ENCODE measurements at places on chromosomes 16 and 17.

DNA sequence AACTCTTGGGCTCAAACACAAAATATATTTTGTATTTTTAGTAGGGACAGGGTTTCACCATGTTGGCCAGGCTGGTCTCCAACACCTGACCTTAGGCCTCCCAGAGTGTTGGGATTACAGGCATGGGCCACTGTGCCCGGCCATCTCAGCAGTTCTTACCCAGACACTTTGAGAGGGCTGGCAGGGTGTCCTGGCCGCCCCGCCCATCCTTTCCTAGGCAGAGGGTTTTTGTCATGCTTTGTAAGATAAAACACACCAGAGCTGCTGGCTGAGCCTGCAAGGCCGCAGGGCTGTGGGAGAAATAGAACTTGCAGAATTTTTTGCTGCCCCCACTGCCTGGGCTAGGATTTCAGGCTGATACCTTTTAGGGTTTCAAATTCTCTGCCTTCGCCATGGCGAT, 8.7 kb downstream of the PPL start:
- no peak for DNase-seq

- peak; percentile 45 for DNase-seq
Measured at GRCh38 chr16:85612801-85613603, at the start of gene GSE1. Gene GSE1, plus strand, starts transcription at chr16:85613322. Its CDS starts 70 bp downstream, at chr16:85613392.

GRCh38 chr17:60472449-60472848, 50.2 kb downstream of the CHCT1 start:
- no peak for DNase-seq

- DNase-seq = no peak
Measured at GRCh38 chr16:8720080-8720966, 45.9 kb downstream of the ABAT start.

- no peak for DNase-seq
Measured at GRCh38 chr16:21603928-21604327, 4.6 kb downstream of the METTL9 start.

- DNase-seq = no peak
Measured at GRCh38 chr16:80670170-80670865, 129.5 kb downstream of the DYNLRB2 start.

DNA sequence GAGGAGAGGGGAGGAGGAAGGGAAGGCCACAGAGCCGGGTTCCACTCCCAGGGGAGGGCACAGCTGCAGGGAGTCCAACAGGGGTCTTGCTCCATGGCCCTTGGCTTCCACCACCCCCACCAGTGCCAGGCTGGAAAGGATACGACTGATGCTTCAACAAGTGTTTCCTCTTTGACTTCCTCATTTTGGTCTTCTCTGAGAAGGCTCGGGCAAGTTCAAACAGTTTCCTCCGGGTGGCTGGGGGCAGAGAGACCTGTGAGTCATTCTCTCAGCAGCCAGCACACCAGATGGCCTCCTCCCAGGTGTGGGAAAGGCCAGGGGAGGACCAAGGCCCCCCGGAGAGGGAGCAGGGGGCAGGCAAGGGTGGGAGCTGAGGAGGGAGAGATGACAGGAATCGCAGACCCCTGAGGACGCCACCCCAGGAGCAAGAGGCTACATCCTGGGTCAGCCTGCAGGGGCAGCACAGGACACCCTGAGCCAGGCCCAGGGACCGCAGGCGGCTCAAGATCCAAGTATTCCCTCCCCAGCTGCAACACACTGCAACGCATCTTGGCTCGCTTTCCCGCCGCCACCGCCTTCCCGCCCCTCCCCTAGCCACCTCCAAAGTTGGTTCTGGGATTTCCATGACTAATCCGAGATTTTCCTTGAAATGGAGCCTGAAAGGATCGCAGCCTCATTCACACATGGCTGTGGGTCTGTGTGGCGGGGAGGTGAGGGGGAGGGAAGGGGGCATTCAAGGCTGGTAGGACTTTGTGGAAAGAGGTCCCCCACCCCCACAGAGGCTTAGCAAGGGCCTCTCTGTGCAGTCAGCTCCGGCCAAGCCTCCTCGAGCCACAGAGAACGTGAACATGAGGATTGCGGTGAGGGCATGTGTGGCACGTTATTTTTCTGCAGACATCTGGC, 18.4 kb upstream of the MRPS23 start:
- DNase-seq = no peak

DNA sequence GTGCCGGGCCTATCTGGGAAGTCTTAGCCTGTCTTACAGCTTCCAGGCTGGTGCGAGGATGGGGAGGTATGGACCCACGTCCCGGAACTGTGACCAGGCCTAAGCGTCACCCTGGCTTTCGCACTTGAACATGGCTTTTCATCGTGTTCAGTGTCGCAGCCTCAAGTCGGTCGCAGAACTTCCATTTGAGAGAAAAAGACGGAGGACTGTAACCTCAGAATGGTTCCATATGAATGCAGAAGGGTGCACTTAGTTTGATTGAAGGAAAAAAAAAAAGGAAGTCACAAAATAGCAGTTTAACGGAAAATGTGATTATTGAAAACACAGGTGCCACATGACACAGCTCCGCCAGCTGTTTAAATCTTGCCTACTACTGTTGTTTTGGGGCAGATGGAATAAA, 30.2 kb upstream of the JPT2 start:
- DNase-seq = no peak

GRCh38 chr17:76983075-76983775, 115.0 kb downstream of the MGAT5B start:
- no peak for DNase-seq

DNA sequence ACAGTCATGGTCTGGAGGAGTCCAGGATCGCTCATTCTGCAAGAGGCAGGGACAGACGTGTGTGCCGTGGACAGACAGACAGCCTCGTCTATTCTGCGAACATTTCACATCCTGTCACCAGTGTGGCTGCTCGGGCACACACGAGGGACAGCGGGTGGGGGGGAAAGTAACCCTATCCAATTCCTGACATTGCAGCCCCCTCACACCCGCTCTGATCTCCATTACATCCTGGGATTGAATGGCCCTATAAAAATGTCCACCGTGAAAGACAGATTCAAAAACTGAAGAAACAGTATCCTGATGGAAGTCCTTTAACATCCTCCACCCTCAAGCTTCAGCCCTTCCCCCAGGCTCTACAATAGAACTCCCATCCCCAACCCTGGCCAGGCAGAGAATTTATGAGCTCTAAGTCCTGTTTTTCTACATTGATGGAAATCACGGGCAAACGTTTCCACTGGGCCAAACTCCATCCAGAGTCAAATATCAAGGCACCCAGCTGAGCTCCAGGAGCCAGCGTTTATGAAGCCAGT, 39.4 kb downstream of the HS3ST3A1 start:
- no peak for DNase-seq

- no peak for DNase-seq
Measured at GRCh38 chr17:44610871-44611270, 45.4 kb upstream of the MEIOC start.

DNA sequence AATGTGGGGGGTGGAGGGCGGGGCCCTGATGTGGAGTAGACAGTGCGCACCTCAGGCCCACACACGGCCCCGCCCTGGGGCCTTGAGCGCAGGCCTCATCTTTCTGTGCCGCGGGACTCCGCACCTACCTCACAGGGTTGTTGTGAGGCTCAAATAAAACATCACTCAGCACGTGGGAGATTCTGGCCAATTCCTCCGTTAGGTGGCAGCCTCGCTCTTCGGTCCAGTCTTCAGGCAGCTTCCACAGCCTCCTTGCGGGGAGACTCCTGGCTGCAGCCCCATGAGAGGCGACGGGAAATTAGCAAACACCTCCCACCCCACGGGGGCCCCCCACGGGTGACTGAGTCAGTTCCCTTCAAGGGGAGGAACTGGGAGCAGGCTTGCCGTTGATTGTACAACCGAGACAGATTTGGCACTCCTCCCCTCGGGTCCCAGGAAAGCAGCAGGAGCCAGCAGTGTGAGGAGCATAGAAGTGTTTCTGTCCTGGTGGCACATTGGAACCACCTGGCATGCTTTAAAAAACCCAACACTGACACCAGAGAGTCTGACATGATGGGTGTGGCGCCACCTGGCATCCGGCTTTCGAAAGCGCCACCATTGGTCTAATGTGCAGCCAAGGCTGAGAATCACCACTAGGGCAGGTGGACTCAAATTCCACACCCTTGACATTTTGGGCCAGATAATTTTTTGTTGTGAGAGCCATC, 7.6 kb downstream of the MRM1 start:
- DNase-seq = no peak

DNA sequence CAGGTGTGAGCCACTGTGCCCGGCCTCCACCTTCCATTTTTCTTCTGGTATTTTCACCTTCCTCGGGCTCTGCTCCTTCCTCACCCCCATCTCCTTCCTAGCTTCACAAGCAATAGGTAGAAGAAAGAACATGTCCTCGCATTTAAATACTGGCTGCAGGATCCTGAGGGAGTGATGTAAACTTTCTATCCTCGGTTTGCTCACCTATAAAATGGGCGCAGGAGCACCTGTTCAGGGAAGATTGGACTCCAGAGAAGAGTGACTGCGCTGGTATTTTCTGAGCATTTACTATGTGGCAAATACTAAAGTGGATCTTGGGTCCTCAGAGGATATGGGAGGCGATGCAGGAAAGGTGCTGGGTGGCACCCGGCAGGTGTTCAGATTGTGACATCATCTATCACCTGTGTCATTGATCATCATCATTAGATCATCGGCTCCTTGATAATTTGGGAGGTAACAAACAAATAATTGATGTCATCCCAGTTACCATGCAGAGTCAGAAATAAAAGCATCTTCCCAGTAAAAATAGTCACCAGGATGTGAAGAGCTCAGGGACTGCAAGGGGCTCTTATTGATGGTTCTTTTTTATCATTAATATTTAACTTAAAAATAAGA, 72.8 kb downstream of the FOXL1 start:
- no peak for DNase-seq

DNA sequence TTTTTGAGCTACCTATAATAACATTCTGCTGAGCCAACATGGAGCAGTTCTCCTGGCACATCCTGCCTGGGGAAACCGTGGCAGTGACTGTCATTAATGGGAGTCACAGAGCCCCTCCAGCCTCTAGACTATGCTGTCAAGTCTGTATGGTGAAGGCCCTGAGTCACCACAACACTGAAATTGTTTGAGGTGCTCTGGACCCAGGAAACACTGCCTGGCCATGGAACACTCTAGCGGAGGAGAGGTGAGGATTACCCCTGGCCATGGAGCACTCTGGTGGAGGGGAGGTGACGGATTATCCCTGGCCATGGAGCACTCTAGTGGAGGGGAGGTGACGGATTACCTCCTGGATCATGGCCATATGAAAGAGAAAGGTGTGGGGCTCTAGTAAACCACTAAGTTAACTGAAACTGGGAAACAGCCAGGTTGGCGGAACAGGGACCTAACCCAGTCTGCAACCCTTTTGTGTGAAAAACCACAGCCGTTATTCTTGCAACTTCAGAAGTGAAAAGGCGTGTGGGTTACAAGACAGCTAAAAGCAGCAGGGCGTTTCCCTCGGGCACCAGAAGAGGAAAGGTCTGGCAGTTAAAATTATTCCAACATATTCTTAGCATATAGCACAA, 156.7 kb downstream of the KCNJ12 start:
- DNase-seq = no peak

GRCh38 chr17:14299280-14300141, 1.4 kb upstream of the HS3ST3B1 start:
- no peak for DNase-seq

DNA sequence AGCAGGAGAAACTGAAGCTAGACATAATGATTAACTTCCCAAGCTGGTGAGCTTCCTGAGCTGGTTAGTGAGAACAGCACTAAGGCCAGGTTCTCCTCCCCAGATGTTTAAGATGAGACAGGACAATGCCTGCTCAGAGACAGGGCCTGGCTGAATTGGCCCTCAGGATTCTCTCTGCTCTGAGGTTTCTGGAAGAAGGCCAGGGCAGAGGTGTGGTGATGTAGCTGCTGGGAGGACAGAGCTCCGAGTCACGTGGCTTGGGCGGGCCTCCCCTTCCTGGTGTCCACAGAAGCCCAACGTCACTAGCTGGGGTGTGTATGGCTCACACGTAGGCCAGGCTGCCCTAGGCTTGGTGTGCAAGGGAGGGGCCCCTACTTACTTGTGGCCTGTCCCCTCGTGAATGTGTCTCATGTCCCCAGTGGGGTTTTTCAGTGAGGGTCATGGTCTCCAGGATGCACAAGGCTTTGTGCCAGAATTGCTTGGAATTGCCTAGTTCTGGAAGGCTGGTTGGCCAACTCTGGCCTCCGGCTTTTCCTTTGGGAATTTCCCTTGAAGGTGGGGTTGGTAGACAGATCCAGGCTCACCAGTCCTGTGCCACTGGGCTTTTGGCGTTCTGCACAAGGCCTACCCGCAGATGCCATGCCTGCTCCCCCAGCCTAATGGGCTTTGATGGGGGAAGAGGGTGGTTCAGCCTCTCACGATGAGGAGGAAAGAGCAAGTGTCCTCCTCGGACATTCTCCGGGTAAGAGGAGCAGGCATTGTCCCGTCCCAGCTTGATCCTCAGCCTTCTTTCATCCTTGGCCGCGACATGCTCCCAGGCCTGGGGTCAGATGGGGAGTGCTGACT, 3.4 kb downstream of the NOD2 start:
- peak; percentile 48 for DNase-seq

DNA sequence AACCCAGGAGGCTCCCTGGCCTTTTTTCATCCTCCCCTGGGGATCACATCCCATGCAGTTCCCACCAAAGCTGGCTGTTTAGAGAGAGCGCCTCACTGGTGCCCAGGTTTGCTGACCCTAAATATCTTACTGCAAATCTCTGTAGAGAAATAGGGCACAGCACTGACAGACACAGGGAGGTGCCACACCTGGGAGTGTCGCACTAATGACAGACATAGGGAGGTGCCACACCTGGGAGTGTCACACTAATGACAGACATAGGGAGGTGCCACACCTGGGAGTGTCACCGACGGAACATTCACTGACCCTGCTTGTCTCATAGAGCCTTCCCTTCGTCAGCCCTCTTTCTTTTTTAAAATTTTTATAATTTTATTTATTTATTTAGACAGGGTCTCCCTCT, 25.6 kb downstream of the UNK start:
- DNase-seq = no peak

DNA sequence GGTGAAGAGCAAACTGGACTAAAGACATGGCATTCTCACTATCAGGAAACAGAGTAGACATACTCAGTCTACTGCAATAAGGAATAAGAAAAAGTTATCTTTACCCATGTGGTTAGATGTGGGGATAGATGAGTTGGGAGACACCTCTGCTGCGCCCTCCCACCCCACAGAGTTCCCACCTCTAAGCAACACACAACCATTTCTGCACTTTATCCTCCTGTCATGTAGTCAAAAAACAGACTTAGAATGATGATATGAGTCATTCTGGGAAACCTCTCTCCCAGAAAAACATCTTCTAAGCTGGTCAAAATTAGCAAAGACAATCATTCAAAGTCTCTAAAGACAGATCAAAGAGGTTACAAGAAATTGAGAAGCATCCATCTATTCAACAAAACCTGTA, 94.9 kb downstream of the CACNG1 start:
- no peak for DNase-seq

GRCh38 chr17:63621229-63621683, 961 bp upstream of the MAP3K3 start:
- no peak for DNase-seq
